ENCODE measurements at places on chromosomes 13 and 19.
A peak's percentile ranks its signal among the peaks of the same experiment; 100 is the strongest.

DNA sequence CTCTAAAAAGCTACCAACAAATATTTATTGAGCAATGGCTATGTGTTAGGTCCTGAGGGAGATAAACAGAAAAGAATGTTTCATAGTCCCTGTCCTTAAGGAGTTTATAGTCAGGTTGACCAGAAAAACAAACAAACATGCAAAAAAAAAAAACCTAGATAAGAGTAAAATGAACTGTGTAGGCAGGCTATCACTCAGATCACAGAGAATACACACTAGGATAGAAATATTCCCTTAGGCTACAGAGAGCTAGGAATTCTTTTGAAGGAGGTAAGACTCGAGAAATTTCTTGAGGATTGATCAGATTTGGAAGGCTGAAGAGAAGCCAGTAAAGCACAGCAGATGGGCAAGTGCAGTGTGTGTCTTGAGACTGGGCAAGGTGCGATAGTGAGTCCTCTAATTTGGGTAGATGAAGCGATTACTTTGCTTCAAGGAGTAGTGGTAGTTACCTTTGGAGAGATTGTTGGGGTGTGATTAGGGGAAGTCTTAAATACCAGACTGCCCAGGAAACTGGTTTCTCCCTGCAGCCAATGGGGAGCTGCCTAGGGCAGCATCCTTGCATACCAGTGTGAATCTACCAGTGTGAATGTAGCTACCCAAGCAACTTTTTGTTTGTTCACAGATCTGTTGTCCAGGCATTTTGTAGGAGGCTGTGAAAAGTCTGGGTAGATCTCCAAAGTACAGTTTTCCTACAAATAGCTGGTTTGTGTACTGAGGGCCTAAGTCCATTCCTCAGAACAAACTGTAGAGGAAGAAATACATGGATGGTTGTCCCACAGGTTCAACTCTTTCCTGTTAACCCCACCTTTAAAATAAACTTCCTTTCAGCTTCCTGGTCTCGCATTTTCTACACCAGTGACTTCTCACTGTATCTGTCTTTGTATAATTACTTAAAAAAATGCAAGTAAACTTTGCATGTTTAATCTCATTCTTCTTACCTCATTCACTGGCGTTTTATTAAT is 314.1 kb downstream of the KLF5 start:
- DNase-seq: no peak

- DNase-seq: no peak
These were observed 622 bp downstream of the DNM2 start for GRCh38 chr19:10718205-10719196.

DNA sequence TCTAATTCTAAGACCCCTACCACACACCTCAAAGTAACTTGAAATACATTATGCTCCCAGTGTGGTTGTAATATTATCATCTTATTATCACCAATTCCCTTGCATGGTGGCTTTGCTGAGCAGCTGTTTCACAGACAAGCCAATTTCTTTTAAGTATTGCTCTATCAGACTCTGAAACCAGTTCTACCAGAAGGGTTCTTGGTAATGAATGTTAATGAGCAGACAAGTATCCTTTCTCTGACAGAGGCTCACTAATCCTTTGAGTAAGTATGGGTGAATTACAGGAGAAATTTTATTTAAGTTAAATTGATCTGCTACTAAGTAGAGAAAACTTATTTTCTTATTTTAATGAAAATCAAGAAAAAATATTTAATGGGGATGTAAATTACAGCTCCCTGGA is 326.0 kb downstream of the GPC6 start:
- DNase-seq: no peak

- no peak for DNase-seq
These were observed 10.2 kb upstream of the EMC10 start for GRCh38 chr19:50465986-50466705.

- DNase-seq: no peak
These were observed 68.4 kb upstream of the TM9SF2 start for GRCh38 chr13:99432609-99433542.

GRCh38 chr19:6739390-6739882 is at the start of gene TRIP10:
TRIP10 (plus strand) TSS chr19:6739680; CDS start chr19:6739762, 82 bp downstream.
- no peak for DNase-seq

- DNase-seq: no peak
These were observed 6.6 kb upstream of the EML2 start for GRCh38 chr19:45645631-45646344.

GRCh38 chr13:75704927-75705288 is 68.8 kb downstream of the LMO7 start:
- DNase-seq: no peak

- DNase-seq: no peak
These were observed 87.2 kb upstream of the C1QTNF9B start for GRCh38 chr13:23984546-23984945.

- DNase-seq: no peak
These were observed 16.2 kb upstream of the TNFRSF19 start for GRCh38 chr13:23554000-23554399.

DNA sequence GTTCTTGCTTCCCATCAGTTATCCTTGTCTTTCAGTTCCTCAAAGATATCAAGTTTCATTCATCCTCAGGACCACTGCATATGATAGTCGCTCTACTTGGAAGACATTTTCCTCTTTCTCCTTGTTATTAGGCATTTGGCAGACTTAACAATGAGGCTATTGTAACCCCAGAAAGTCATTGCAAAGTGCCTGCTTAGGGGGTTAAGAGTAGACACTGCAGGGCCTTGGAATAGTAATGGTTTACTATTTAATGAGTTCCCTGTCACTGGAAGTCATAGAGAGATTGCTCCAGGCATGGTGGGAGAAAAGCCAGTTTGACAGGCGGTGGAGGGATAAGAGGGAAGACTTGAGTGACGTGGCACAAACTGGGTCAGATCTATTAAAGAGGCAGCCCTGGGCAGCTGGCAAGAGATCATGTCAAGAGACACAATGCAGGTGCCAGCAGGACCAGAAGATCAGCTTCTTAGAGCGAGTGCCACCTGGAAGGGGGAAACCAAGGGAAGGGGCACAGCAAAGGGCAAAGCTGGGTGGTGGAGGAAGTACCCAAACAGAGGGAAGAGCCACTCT is 16.8 kb upstream of the CPB2 start:
- DNase-seq: no peak

- no peak for DNase-seq
These were observed 1255.6 kb downstream of the DIAPH3 start for GRCh38 chr13:58908019-58908679.

DNA sequence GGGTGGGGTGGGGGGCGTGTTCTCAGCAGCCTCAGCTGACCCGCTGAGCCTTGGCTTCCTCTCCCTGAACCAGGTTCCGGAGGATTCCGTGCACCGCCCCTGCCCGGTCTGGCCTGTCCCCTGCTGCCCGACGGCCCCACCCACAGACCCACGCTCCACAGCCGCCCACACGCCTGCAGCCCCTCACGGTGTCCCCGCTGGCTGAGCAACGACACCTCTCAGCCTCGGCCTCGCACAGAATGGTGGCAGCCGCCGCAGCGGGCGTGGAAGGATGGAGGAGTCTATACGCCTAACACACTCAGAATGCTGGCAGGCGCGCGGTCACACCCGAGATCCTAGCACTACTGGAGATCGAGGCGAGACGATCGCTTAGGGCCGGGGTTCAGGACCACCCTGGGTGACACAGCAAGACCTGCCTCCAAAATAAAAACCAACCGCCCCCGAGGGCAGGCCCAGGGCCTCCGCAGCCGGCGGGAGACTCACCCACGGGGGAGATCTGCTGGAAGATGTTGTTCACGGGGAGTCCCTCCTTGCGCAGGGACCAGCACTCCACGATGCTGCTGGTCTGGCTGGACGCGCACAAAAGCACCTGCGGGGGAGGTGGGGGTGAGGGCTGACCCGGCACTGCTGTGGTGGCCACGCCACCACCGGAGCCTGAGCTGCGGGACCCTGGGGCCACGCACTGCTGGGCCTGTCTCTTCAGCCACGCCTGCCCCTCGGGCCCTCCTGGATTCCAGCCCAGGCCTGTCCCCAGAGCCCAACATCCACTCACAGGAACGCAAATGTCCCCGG is 8.4 kb downstream of the MED16 start:
- no peak for DNase-seq

- DNase-seq: no peak
These were observed at the start of gene ATP1A3 for GRCh38 chr19:41993612-41994483. ATP1A3 (minus strand) TSS chr19:41994230; CDS start chr19:41994076, 154 bp downstream.

- DNase-seq: no peak
These were observed 200.5 kb downstream of the POU4F1 start for GRCh38 chr13:78402708-78403400.

- no peak for DNase-seq
These were observed 3.2 kb downstream of the NCLN start for GRCh38 chr19:3188627-3189596.

DNA sequence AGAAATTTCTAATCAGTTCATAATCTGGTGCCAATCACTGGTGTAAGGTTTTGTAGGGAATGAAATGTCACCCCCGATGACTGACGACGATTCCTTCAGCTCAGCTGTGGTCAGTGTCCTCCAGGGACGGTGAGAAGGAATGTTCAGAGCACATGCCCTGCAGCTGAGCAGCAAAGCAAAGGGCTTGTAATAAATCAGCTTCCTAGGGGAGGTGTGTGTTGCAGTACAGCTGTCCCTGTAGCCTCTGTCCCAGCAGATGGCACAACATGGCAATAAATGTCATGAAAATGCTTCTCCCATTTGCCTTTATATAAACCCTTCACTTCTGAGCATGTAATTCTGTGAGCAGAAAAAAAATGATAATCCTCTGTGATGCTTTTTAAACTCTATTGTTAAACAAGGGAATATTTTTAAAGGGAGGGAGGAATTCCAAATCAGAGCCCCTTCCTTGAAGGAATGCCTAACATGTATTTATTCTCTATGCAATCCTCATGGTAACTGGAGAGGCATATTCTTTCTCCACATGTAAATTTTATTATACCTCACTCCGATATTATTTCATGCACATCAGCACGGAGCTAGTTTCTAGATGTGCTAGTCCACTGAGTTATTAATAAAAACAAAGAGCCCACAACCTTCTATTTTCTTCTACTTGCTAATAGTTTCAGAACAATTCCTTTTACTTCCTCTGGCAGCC is 102.5 kb downstream of the FAM216B start:
- DNase-seq: no peak

DNA sequence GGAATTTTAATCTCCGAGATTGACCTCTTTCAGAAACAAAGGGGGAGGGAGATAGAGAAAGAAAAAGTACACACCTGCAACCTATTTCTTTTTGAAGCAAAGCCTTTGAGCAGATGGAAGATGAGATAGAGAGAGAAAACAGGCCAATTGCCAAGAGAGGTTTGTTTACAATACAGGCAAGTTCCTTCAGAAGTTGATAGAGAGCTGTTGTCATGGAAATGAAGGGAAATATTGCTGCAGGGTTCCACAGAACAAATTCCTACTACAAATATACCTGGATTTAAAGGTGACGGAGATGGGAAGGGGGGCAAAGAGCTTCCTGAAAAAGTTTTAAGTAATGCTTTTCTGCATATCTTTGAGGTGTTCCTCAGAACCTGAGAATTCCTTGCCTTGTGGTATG is 388.4 kb downstream of the NDFIP2 start:
- DNase-seq: no peak

- peak; percentile 67 for DNase-seq
These were observed 11.0 kb downstream of the ZNF552 start for GRCh38 chr19:57803594-57804325.

DNA sequence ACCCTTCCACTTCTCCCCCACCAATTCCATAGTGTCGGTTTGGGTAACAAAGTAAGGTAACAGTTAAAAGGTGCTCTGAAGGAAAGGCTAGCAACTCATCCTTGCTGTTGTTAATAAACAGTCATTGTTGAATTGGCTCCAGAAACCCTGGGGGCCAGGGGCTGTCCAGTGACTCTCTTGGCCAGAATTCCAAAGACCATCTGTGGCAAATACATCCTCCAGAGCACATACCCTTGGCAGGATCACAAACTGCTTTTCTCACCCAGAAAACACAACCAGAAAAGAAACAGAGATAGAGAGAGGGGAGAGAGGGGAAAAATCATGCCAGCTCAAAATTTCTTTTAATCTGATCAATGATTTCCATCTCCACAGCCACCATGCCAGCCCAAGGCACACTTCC is 22.1 kb downstream of the CACNA1A start:
- DNase-seq: no peak

DNA sequence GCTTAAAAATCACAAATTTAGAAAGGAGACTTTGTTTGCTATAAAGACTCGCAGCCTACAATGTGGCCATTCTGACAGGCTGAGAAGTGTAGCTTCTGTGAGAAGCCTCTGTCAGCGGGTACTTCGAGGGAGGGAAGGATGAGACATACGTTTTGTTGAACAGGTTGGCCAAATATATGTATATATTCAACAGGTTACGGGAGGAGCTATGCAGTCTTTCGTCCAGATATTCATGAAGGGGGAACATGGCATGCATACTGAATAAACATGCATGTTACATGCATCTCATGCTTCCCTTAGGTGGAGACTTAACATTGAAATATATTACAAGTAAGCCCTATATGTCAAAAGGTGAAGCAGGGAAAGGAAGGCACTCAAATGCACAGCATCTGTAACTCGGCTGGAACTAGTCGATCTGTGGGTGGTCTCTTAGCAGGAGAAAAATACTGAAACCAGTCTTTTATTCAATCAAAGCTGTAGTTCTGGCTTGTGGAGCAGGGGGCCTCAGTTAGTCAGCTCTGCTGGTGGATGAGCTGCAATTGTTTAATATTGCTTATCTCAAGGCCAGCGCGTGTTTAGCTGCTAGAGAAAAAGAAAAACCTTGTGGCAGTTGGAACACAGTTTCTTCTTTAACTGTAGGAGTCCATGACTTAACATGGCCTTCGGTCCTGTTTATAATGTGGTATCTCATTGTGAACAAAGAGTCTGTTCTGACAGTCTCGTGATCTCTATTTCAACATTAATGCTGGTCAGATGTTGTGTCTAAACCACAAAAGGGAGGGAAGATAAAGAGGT is 94.3 kb downstream of the FAM216B start:
- no peak for DNase-seq

DNA sequence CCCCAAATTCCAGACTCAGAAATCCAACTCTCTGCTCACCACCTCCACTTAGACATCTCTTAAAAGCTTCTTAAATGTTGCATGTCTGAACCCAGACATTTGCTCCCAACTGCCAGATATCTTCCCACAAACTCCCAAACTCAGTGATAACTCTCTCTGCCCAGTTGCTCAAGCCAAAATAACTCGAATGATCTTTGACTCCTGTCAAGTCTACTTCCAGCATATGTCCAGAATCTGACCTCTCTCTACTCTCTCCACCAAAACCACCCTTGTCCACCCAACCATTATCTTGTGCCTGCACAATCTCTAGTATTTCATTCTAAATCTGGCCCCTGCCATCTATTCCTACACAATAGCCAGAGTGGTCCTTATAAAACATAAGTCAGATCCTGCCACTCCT is 99.3 kb downstream of the FGF14 start:
- DNase-seq: no peak

All from AG09309 (cell line).